H1 (cell line): ENCODE measurements at places on chromosomes 16 and 17. TPM values are rescaled to one million over a fixed set of nuclear protein-coding genes. Genes with fewer than 3 reads are reported as not detected.

The CDH5 gene
- 0.32 and 0.59 TPM in 2 replicates for total RNA-seq

The EVPLL gene
- not detected in 2 replicates for total RNA-seq

- no peak for DNase-seq
Observed at GRCh38 chr16:11032000-11032921, 87.9 kb downstream of the CLEC16A start.

- no peak for DNase-seq
Observed at GRCh38 chr16:19382887-19383816, 34.5 kb upstream of the TMC5 start.

- no peak for DNase-seq
Observed at GRCh38 chr16:9357829-9358228, 266.4 kb downstream of the HAPSTR1 start.
